ENCODE measurements at places on chromosomes 11 and 22.

- DNase-seq, result no peak
These were observed 29.0 kb downstream of the GLYATL1 start for GRCh38 chr11:58968251-58968711.

DNA sequence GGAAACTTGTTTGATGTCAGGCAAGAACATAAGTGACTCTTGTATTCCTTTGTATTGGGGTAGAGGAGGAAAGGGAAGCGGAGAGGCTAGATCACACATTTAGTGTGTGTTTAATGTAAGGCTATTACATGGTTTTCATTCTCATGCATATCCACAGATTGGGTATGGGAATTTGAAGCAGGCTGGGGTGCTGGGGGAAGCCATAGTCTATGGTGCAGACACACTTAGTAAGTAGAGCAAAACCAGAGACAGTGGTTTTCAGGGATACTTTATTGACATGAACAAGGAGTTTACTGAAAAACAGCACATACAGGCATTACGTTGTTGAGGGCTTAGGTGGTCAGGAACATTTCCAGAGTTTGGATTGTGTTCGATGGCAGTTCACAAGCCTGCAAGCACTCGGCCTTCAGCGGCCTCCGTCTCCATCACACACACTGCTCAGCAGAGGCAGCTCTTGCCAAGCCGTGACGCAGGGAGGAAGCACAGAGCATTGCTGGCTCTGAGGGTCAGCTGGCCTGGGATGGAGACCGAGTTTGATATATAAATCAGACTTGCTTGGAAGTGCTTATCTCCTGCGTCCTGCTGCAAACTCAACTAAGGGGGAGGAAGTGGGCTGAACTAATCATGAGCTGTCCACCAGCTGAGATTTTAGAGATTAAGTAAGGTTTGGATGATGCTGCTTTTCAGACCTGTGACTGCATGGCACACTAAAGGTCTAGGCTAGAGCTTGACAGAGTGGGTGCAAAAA, 25.3 kb downstream of the SCN3B start:
- DNase-seq, result no peak

DNA sequence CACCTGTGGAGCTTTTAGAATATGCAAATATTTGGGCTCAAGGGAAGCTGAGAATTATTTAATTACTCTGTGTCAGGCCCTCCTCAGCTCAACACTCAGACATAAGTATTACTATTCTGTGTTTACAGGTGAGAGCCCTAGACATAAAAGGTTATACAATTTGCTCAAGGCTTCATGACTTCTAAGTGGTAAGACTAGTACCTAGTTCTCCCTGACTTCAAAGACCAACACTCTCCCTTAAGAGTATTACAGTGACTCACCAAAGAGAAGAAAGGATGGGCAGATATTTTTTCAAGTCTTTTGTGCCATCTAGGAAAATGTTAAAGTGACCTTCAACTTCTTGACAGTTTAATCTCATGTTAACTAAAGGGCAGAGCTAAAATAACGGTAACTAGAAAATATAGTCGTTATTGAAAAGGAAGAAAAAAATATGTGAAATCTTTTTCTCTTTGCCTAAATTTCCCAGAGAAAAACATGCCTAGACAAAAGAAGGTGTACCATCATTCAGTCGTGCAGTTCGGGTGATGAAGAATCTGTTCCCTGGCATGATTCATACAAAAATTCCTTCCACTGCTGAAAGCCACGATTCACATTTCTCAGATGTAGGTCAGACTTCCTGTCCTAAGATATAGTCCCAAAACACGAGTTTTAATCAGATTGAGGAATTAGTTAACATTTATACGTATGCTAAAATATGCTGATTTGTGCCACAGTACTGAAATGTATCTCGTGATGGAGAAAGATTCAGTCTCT, 849.1 kb upstream of the API5 start:
- DNase-seq, result no peak

DNA sequence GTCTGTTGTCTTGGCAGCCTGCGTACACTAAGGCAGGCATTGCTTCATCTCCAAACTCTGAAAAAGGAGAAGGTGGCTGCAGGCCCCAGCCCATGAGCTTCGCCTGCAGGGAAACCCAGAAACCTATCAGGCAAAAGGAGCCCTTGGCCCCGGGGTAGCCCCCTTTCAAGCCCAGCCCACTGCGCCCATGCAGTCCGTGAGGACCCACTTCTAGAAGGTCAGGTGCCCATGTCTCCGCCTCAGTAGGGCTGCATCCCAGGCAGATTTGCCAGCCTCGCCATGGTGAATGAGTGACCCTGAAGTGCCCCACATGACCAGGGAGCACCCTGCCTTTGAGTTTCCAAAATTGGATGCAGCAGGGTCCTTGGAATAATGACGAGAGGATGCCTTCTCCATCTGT, 1158.4 kb downstream of the BRD1 start:
- no peak for DNase-seq

- DNase-seq, result no peak
These were observed 15.8 kb upstream of the ZNF74 start for GRCh38 chr22:20378110-20378509.

- no peak for DNase-seq
These were observed 21.1 kb upstream of the TMPRSS13 start for GRCh38 chr11:117950301-117950700.

- DNase-seq, result no peak
These were observed 3.6 kb downstream of the HMOX1 start for GRCh38 chr22:35384527-35384926.

GRCh38 chr11:18748766-18749365, 22.9 kb upstream of the IGSF22 start:
- DNase-seq, result no peak

DNA sequence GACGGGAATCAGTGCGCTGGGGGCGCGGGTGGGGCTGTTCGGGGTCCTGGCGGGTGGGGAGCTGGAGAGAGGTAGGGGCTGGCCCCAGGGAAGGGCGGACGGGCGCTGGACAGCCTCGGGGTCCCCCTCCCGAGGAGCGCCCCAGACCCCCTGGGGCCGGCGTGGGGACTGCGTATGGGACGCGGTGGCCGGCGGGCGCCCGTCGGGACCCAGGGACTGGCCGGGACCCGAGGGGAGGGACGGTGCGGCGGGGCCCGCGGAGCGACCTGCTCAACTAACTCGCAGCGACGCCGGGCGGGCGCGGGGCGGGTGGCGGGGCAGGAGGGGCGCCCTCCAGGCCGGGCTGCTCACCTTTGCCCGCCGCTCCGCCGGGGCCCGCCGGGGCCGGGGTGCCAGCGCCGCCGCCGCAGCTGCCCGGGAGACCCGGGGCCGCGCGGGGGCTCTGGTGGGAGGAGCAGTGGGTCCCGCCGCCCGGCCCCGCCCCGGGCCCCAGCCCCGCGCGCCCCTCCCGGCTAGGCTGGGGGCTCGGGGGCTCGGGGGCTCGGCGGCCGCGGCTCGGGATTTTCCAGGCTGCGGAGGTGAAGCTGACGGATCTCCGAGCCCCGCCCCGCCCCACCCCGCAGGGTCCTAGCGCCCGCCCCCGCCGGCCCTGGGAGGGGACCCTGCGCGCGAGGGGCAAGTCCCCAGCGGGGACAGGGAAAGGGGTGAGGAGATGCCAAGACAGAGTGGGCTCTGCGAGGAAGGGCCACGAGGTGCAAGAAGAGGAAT, 12.3 kb downstream of the STARD10 start:
- DNase-seq, result peak; percentile 31

DNA sequence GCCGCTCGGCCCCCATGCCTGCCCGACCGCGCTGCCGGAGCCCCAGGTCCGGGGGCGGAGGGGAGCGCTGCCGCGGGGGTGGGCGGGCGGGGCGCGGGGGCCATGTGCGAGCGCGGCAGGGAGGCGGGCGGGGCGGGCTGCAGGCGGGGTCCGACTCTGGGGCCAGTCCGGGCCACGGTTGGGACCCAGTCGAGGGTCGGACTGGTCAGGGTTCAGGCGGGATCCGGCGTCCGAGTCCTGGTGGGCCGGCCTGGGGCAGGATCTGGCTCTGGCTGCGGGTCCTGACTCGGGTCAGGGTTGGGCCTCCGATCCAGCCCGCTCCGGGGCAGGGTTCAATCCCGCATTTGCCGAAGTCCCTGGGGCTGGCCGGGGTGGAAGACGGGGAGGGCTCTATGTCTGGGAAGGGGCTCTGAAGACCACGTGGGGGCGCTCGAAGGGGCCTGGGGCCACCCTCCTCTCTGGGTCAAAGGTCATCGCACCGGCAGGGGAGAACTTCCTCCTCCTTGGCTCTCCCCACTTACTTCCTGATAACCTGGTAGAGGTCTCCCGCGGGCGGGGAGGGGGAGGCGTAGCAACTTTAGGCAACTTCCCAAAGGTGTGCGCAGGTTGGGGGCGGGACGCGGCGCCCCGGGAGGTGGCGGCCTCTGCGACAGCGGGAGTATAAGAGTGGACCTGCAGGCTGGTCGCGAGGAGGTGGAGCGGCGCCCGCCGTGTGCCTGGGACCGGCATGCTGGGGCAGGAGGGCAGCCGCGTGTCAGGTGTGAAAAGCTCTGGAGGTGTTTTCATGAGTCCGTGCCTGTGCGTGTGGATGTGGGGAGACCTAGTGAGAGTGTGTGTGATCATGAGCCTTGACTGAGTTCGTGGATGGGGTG, 603 bp downstream of the ESRRA start:
- DNase-seq, result no peak

- DNase-seq, result no peak
These were observed 33.0 kb upstream of the DBX1 start for GRCh38 chr11:20193307-20193706.

GRCh38 chr11:60281485-60281884, 1.0 kb downstream of the MS4A4A start:
- no peak for DNase-seq

DNA sequence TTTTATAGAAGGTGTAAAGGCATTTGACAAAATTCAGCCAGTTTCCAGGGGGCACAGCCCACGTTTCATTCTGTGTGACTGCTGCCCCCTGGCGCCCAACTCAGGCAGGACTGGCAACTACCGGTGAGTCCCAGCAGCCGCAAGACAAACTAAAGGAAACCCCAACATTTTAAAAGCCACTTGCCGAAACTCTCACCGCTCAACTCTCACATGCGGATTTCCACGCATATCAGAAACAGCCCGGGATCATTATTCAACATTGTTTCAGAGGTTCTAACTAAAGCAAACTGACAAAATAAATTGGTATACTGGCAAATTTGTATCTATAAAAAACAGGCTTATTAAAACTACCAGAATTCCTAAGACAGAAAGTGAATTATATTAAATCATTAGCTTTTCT, 48.2 kb downstream of the MORC2 start:
- peak; percentile 81 for DNase-seq

DNA sequence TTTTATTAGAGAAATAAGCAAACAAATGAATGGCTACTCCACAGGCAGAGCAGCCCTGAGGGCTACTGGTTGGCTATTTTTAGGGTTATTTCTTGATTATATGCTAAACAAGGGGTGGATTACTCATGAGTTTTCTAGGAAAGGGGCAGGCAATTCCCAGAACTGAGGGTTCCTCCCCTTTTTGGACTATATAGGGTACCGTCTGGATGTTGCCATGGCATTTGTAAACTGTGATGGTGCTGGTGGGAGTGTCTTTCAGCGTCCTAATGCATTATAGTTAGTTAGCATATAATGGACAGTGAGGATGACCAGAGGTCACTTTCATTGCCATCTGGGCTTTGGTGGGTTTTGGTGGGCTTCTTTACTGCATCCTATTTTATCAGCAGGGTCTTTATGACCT, 19.2 kb downstream of the SLC22A6 start:
- DNase-seq, result no peak

DNA sequence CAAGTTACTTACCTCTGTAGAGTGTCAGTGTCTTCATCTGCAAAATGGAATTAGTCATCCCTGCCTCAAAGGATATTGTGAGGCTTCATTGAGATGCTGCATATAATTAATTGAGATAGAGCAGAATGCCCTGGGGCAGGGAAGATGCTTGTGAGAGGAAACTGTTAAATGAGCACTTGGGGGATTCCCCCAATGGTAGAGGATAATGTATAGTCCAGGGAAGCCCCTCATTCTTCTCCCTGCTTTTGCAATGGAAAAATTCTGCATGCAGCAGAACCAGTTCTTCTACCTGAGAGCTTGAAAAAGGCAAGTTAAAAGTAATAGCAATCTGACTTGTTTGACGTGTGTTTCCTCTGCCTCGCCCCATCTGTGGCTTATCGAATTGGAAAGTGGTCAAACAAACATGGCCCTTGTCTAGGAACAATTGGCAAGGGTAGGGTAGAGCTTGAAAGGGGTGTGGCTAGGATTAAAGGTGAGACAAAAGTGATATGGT, 90.9 kb downstream of the NAV2 start:
- no peak for DNase-seq

GRCh38 chr22:36564422-36565158, 35.6 kb upstream of the EIF3D start:
- DNase-seq, result no peak

DNA sequence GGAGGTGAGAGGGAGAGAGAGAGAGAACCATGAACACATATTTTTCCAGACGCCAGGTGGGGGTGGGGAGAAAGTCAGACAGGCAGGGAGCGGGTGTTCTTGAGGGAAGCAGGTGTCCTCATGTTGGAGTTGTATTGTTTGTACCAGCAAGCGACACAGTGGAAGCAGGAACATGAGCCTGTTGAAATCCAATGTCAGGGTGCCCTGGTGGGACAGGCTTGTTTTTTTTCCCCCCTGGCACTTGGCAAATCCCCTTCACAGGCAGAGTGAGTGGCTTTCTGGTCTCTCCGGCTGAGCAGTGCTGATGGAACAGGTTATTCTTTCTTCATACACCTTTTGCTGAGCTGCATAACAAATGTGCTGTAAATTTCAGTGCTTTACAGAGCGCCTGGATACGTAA, 125.6 kb downstream of the GRIK4 start:
- no peak for DNase-seq

GRCh38 chr22:50027639-50028537, 15.3 kb upstream of the IL17REL start:
- DNase-seq, result no peak

GRCh38 chr11:2929950-2930703, 907 bp upstream of the PHLDA2 start:
- no peak for DNase-seq

DNA sequence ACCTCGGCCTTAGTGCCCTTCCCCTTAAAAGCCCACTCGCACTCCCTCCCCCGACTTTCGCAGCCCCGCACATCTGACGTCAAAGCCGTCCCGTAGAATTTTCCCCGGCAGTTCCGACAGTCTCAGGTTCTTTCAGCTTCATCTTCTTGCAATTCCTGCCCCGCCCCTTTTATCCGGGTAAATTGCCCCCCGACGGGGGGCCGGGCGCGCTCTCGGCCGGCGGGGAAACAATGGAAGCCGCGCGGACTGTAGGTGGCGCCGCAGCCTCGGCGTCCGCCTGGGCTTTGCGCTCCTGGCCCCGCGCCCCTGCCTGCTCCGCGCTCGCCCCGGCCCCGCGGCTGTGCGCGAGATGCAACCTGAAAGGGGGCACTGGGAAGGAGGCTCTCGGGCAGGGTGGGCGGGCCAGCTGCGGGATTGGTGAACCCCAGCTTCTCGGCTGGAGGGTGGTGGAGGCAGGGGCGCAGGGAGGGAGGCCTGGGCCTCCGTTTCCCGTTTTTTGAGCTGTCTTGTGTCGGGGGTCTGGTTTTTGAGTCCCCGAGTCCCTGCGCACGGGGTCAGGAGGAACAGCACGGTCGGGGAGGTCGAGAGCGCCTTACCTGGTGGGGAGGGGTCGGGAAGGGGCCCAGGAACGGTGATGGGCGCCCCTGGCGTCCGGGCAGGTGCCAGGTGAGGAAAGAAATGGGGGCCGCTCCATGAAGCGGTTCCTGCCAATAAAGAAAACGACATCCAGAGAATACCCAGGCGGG, 859 bp upstream of the FGF19 start:
- no peak for DNase-seq

GRCh38 chr11:107276077-107276476, 181.5 kb downstream of the CWF19L2 start:
- no peak for DNase-seq
